ENCODE measurements at places on chromosomes 1 and 21.

GRCh38 chr1:234933475-234933874, 195.2 kb downstream of the TOMM20 start:
- no peak for DNase-seq

GRCh38 chr1:119782631-119783325, 14.1 kb upstream of the HMGCS2 start:
- no peak for DNase-seq

DNA sequence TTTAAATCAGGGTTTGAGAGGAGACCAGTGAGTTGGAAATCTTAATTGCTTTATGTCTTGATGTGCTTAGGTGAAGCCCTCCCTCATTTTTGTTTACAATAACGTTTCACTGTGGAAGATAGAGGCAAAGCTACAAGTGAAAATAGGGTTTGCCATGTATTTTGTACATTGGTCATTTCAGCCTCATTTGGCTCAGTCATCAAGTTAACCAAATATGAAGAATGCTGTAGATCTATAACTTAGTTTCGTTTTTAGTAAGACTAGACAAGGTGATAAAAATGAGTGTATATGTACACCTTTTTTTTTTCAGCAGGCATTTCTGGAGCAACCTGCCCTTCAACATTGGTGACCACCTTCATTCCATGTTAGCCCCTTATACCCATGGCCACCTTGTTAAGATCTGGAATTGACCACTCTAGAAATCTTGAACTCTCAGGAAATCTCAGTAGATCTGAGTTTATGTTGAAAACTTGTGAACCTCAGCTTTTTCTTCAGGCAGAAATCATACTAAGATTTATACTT, 2.9 kb downstream of the NFYC start:
- DNase-seq, result no peak

- DNase-seq, result no peak
These were observed 47.9 kb downstream of the NPHP4 start for GRCh38 chr1:5944154-5944842.

DNA sequence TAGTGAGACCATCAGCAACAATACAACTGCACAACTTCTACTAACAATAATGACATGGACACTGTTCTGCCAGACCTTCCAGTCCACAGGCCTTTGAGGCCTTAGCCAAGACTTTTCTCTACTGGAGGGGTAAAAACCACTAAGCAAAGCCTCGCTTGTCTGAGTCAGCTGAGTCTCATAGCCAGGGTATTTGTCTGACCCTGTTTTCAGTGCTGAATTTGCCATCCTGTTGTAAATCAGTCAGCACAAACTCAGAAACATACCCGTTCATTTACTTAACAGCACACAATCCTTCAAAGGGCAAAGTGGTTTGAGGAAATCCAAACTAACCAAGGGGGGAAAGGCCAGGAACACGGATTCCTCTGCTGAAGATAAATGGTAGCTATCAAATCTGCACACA, 537.8 kb downstream of the SMYD3 start:
- DNase-seq, result no peak

- no peak for DNase-seq
These were observed 495 bp downstream of the C1QC start for GRCh38 chr1:22643928-22644327.

- DNase-seq, result no peak
These were observed 13.9 kb downstream of the MEF2D start for GRCh38 chr1:156486421-156487344.

GRCh38 chr1:180594723-180595122, 36.0 kb downstream of the OVAAL start:
- no peak for DNase-seq

GRCh38 chr1:245875581-245876261, 631.4 kb downstream of the SMYD3 start:
- DNase-seq, result no peak

- no peak for DNase-seq
These were observed 170.4 kb downstream of the CLIC6 start for GRCh38 chr21:34838956-34839820.

DNA sequence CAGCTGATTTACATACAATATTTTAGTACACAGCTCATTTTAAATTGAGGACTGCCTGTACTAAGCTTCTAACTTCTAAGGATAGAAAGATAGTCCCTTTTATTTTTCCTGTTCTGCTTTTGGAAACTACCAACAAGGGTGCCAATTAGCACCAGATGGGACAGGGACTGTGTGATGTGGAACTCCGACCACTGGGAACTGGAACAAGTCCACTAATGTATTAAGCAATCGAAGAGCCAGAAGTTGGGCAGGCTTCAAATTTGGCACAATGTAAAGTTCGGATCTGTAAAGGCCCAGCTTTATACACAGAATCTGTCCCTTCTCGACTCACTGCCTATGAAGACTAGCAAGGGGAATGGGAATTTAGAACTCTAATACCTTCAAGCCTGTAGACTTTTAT, 149.3 kb downstream of the ZC3H11B start:
- no peak for DNase-seq

DNA sequence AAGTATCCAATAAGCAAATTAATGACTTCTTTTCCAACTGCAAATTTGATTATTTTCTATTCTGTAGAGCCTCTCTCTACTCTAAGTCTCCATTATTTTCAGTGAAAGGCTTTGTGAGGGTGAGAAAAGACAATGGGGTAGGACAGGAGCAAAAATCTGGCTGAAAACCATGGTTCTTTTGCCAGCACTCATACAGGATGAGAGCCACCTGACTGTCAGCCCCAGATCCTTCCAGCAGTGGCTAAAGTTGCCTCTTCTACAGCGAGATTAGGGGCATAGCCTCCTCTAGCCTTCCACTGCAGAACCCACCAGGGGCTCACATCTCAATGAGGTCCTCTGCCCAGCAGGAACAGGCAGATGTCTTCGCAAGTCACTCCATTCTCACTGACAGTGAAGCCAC, 23.7 kb downstream of the NMNAT2 start:
- DNase-seq, result no peak

DNA sequence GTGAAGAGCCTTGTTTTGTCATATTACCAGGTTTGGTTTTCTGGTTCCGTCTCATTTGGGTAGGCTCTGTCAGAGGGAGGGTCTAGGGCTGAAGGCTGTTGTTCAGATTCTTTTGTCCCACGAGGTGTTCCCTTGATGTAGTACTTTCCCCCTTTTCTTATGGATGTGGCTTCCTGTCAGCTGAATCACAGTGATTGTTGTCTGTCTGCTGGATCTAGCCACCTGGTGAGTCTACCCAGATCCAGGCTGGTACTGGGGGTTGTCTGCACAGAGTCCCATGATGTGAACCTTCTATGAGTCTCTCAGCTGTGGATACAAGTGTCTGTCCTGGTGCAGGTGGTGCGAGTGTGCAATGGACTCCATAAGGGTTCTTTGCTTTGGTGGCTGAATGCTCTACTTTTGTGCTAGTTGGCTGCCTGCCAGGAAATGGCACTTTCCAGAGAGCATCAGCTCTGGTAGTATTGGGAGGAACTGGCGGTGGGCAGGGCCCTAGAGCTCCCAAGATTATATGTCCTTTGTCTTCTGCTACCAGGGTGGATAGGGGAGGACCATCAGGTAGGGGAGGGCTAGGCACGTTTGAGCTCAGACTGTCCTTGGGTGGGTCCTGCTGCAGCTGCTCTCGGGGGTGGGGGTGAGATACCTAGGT, 246.0 kb downstream of the RYR2 start:
- DNase-seq, result no peak

- DNase-seq, result no peak
These were observed 282.9 kb downstream of the PBX1 start for GRCh38 chr1:164841702-164842465.

GRCh38 chr21:34880401-34880800, 168.7 kb downstream of the RUNX1 start:
- no peak for DNase-seq

DNA sequence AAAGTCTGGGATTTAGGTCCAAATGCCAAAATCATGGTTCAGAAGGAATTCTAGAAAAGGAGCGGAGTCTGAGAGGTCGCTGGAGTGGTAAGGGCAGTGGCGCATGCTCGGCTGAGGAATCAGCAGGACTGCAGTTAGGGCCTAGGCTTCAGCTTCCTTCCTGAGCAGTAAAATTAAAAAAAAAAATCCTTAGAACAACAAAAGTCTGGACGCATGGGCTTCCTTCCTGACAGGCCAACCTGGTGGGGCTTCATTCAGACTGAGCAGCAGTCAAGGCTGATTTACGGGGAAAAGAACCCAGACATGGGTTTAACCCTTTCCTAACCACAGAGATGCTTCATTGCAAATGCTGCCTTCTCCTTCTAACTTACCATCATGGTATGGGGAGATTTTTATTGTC, 17.1 kb downstream of the RNF220 start:
- DNase-seq, result no peak

DNA sequence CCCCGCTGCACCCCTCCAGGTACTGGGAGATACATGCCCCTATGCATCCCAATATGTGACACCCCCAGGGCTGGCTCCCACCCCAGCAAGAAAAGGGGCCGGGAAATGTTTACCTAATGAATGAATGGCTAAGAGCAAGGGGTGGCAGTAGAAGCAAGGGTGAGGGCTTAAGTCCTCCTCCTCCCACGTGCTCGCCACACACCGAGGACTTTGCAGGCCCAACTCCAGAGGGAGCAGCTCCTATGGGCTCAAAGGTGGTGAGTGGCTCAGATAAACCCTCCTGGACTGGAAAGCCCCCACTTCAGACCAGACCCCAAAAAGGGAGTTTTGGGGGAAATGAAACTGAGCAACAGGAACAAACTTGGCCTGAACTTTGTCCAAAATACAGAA, 11.4 kb downstream of the SLC45A3 start:
- DNase-seq, result no peak

GRCh38 chr1:226870026-226870400, 403 bp upstream of the PSEN2 start:
- no peak for DNase-seq

DNA sequence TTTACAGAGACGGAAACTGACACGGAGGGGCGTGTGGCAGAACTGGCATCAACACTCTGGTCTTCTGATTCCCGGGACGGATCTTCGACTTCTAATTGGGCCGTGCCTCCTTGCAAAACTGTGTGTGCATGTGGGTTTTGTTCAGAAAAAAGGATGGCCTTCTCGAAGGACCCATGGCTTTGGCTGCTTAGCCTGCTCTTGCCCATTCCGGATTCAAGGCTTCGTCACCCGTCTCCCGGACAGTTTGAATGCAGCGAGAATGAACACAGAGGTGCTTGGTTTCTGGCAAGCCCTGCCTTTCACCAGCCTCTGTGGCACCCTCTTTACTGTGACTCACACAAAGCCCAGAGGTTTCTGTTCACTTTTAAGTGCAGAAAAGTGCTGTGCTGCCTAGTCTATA, 120.1 kb downstream of the PRDM2 start:
- no peak for DNase-seq

DNA sequence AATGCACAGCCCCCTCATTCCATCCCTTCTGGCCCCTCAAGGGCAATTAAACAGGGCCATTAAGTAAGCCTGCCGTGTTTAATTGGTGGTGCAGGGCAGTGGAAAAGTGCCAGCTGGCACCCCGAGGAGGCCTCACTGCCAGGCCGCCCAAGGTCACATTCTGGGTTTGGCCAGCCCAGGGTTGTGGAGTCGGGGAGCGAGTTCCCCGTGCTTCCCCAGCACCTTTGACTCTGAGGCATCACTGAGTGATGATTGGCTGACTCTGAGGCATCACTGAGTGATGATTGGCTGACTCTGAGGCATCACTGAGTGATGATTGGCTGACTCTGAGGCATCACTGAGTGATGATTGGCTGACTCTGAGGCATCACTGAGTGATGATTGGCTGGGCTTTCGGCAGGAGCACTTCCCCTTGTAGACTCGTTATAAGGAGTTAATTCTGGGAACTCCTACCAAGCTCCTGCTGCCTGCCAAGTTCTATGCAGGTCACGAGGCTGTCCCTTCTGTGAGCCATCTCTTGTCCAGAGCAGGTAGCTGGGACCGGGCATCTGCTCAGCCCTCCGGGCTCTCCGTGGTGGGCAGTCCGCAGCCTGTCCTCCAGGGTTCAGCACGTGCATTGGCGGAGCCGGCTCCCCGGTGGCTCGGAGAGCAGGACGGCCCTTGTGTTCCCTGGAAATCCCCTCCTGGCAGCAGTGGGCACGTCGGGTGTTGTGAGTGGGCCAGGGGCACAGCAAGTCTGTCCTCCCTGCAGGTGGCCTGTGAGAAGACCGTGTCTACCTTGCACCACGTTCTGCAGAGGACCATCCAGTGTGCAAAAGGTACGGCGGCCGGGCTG, 20.9 kb downstream of the CSTB start:
- DNase-seq, result no peak

- peak; percentile 22 for DNase-seq
These were observed 76.9 kb downstream of the DDX20 start for GRCh38 chr1:111832521-111833155.

DNA sequence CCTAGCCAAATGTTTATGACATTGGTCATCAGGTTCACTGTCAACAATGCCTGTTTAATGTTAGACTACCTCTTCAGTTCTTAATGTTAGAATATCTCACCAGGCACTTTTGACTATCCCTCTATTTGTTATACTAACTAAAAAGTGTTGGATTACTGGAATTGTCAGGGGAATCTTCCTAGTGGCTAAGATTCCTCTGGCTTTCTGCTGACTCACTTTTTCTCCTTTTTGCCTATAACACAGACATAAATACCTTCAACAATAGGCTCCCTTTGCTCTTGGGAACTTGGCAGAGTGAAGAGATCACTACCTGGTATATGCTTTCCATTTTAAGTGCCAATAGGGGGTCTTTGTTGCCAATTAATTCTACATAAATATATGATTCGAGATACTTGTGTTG, 68.5 kb downstream of the TMEM200B start:
- DNase-seq, result no peak

GRCh38 chr1:215526147-215526845, 40.8 kb upstream of the KCTD3 start:
- peak; percentile 75 for DNase-seq

GRCh38 chr1:51960262-51960661, 30.2 kb downstream of the RAB3B start:
- no peak for DNase-seq

DNA sequence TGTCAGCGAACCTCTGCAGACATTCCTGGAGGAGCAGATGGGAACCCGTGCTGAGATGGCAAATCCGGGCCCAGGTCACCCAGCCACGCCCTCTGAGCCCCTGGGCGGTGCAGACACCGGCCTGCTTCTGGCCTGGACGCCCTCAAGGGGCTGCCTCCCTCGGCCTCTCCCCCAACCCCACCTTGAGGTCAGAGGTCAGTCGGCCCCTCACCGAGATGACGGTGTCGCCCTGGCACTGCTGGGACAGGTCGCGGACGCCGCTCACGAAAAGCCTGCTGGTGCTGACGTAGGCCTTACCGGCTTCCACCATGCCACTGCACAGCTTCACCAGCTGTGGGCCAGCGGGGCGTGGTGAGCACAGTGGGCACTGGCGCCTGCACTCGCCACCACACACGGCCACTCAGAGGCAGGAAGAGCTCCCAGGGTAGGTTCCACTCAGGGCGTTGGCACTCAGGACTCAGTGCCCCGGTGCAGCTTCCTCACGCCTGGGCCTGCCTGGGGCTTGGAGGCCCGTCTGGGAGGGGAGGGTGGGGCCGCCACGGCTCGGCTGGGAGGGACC, 4.7 kb downstream of the ACAP3 start:
- DNase-seq, result peak; percentile 16

- DNase-seq, result no peak
These were observed 33.7 kb upstream of the SLC35A3 start for GRCh38 chr1:99936071-99936470.

- DNase-seq, result no peak
These were observed 88.9 kb downstream of the DYRK1A start for GRCh38 chr21:37455504-37455911.

GRCh38 chr1:201345081-201345355, 32.5 kb downstream of the TNNT2 start:
- no peak for DNase-seq

Data from NCI-H1694 treated with DMSO at 0.1 percent for 48 hours (cell line).